ENCODE measurements at places on chromosomes 12 and 14.

DNA sequence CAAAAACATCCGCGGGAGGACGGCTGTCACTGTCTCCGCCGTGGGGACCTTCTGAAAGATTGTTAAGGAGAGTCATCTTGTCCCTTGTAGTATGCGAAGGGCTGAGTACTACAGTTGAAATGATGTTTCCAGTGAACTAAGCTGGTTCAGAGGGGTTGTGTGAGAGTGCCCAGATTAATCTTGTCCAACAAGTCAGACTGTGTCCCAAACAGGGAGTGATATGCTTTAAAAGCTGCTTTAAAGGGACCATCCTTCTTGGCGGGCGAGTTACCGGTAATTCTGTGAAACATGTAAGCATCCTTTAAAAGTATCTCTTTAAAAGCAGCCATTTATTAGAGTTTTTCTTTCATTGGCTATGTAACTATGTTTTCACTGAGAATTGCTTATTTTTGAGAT, 1.1 kb downstream of the WDR20 start:
- DNase-seq: no peak

- DNase-seq: no peak
Measured at GRCh38 chr14:100467046-100467750, 120.0 kb downstream of the BEGAIN start.

DNA sequence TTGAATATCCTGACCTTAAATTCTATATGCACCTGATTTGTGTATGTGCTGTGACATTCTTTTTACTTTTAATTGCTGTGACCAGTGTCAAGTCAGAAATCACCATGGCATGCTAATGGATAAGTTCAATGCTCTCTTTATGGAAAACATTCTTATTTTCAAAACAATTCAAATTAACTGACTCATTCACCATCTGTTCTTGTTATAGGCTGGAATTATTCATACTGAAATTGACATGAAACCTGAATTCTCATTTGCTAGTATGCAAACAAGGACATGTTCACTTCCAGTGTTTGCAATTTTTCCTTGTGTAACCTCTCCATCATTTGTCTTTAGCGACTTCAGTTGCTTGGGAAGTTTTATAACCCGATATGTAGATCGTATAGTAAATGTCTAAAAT, at the start of gene TAS2R30:
TSS of gene TAS2R30 (minus strand) at position 340 of the 400 bp plus-strand sequence. CDS start 400 bp downstream, outside the sequence.
- no peak for DNase-seq

DNA sequence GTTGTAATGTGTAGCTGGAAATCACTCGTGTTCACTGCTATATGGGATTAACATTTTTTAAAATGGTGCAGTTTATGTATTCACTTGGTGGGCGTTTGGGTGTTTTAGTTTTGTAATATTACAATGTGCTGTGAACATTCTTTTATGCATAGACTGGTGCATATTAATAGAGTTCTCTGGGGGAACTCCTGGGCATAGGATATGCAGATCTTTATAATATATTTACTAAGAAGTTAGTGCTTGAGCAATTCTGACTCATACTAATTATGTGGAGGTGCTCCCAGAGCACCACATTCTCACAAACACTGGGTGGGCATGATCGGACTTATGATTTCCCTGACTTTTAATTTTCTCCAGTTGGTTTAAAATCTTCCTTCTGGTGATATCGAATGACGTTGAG, 342.3 kb downstream of the PDZRN4 start:
- DNase-seq: no peak

GRCh38 chr12:2011643-2012607, 7.7 kb upstream of the DCP1B start:
- DNase-seq: no peak

- DNase-seq: no peak
Measured at GRCh38 chr14:60632257-60632656, 17.0 kb downstream of the SIX1 start.

DNA sequence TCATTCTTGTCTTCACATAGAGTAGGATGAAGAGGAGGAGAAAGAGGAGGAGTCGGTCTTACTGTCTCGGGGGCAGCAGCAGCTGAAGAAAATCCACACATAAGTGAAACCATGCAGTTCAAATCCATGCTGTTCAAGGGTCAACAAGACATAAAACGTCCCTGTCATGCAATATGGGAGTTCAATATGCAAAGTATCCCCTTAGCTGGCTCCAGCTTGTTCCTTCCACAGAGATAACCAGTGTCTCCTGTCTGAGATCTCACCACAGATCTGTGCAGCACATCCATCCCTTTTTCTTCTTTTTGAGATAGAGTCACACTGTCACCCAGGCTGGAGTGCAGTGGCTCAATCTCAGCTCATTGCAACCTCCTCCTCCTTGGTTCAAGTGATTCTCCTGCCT, 357.5 kb downstream of the GALC start:
- no peak for DNase-seq

DNA sequence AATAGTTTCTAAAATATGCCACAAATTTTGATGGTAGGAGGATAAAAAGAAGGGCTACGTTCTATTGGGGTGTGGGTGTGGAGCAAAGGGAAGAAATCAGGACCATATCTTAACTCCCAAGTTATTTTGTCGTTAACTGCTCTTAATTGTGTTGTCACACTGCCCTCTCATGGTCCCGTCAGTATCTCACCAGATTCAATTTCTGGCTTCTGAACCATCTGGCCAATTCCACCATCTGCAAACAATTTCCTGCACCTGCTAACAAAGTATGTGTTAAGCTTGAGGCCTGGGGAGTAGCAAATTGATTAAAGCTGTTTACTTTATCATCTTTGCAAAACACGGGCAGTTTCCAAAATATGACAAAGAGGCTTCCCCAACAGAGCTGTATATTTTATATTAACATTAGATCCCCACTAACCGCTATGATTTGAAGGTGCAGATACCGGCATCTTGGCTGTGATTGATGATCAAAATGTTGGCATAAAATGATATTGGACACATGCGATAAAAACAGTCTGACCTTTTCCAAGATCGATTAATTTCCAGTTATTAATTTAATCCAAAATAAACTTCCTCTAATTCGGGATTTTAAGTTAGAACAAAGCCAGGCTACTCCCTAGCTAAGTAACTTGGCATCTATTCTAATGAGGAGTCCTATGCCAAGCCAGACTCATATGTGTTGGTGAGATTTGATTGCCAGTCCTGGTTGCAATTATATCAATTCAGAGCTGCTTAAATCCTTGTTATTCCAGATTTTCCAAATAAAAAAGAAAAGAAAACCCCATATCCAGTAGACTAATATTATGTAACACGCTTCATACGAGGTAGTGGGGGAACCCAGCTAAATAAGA, 6.9 kb upstream of the DNM1L start:
- no peak for DNase-seq

DNA sequence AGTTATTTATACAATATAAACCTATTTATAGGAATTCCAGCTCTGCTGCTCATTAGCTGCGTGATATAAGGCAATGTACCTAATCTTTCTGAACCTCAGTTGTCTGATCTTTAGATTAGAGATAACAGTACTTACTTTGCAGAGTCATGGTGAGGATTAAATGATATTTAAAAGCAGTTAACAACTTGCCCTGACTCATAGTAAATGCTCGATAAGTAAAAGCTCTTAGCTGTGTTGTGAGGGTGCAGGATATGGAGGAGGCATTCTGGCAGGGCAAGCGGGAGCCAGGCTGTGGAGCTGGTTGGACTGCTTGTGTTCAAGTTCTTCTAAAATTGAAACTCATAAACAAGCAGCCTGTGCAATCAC, 140.0 kb upstream of the PRICKLE1 start:
- no peak for DNase-seq

- no peak for DNase-seq
Measured at GRCh38 chr12:7103837-7104584, 5.0 kb downstream of the C1RL start.
